Karpas-422 (cell line): ENCODE measurements at places on chromosomes 16 and 17. TPM values are rescaled to one million over a fixed set of nuclear protein-coding genes. Genes with fewer than 3 reads are reported as not detected.

Gene TMEM98
- total RNA-seq = not detected in 2 replicates

Gene KCNJ16
- total RNA-seq = not detected in 2 replicates

Gene HNF1B
- total RNA-seq = not detected in 2 replicates

Gene C1QTNF8
- total RNA-seq = not detected in 2 replicates

Gene HOXB1
- total RNA-seq = not detected in 2 replicates

Gene GAS7
- 79.9 and 80.1 TPM in 2 replicates for total RNA-seq

Gene PRRT2
- 0.87 and 3.5 TPM in 2 replicates for total RNA-seq

Gene MYL11
- not detected in 2 replicates for total RNA-seq

Gene NPIPB6
- 0.47 and 8.3 TPM in 2 replicates for total RNA-seq

Gene TLCD3B
- 1.0 TPM in 1 of 2 replicates, not detected in the other for total RNA-seq

Gene SPATA32
- total RNA-seq = not detected in 2 replicates

Gene PRR29
- not detected in 2 replicates for total RNA-seq

Gene BRIP1
- 8.5 and 12.6 TPM in 2 replicates for total RNA-seq

- no peak for DNase-seq
Observed at GRCh38 chr17:34393401-34393800, 30.4 kb upstream of the CCL1 start.

GRCh38 chr17:40338941-40339649, 25.4 kb downstream of the GJD3 start:
- no peak for DNase-seq

- no peak for DNase-seq
Observed at GRCh38 chr16:53018834-53019416, 33.8 kb downstream of the CHD9NB start.

DNA sequence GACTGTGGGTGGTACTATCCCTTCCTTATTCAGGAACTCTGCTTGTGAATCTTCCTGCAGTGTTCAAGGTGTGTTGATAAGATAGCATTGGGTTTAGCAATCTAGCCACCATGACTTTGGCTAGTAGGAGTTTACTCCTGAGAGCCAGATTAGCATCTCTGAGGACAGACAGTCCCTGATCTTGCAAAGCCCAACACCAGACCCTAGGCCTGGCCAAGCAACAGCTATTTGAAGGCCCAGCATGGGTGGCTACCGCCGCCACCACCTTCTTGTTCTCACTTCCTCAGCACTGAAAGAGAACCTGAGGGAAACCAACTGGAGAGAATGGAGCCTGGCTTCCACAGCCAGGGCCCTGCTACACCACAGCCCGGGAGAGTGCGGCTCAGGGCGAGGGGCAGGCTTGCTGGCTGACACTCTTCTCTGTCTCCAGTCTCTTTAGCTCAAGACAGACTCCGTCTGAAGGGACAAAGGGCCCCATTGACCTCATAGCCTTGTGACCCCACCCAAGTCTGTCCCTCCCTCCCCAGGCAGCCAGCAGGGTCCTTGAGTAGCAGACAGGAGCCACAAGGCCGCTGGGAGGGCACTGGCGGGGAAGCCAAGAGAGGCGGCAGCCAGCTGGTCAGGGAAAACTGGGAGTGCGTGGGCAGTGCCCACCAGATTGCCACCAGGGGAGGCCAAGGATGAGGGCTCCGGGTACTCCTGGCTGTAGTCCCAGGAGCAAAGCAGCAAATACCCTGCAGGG, 10.9 kb upstream of the ARHGAP23 start:
- DNase-seq = no peak

- DNase-seq = no peak
Observed at GRCh38 chr16:84547546-84548061, 43.1 kb upstream of the MEAK7 start.

GRCh38 chr16:56988161-56988947, 1.0 kb upstream of the NLRC5 start:
- no peak for DNase-seq

DNA sequence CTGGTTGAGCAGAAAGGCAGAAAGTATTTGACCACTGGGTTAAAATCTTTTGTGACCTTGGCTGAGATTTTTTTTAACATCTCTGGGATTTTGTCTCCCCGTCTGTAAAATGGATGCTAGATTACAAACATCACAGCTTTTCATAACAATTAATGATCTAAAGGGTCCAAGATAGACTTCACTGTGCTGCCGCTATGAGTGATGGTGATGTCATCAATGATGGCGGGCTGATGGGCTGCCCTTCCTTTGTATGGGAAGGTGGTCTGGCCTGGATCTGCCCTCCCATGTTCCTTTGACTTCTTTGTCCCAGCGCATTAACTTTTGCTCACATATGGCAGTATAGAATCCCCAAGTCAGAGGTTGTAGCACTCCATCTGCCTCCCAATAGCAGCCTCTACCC, 116.7 kb downstream of the IRX5 start:
- DNase-seq = no peak

- DNase-seq = no peak
Observed at GRCh38 chr16:73563709-73564108, 515.8 kb upstream of the ZFHX3 start.

GRCh38 chr17:6856051-6856450, 24.5 kb upstream of the TEKT1 start:
- no peak for DNase-seq

DNA sequence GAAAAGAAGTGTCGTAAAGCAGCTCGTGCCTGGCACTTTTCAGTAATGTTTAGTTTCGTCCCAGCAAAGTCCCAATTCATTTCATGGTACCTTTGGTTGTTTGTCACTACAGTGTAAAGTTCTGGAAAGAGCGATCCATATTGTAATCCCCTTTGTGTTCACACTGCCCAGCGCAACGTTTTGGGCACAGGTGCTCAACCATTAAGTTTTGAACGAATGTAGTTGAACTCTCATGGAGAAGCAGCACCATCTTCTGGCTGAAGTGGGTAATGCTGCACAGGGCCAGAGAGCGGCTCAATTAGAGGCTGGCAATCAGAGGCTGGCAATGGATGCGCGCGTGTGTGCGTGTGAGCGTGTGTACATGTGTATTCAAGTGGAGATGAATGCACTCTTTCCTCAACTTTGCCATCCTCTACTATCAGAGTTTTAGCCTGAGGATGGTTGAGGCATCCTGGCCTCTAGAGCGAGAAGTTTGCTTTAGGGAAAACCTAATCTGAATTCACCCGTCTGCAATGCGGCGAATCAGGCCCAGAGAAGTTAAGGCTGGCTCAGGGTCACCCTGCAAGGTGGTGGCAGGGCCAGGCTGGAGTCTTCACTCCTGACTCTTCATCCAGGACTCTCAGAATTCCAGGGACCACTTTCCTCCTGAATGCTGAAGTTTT, 29.9 kb downstream of the DYNLL2 start:
- peak; percentile 91 for DNase-seq

GRCh38 chr17:9266697-9267117, 245.4 kb downstream of the NTN1 start:
- no peak for DNase-seq

DNA sequence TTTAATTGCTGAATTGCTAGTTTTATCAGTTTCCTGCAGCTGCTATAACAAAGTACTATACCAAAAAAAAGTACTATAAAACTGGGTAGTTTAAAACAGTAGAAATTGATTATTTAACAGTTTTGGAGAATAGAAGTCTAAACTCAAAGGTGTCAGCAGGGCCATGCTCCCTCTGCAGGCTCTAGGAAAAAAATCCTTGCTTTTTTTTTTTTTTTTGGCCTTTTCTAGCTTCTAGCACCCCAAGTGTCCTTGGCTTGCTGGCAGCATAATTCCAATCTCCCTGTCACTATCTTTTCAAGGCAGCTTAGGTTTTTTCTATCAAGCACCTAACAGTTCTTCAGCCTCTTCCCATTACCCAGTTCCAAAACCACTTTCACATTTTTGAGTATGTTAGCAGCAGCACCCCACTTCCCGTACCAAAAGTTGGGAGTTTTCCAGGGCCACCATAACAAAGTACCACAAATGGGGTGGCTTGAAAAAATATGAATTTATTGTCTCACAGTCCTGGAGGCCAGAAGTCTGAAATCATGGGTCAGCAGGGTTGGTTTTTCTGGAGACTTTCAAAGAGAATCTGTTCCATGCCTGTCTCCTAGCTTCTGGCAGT, 37.4 kb downstream of the BPTF start:
- no peak for DNase-seq

DNA sequence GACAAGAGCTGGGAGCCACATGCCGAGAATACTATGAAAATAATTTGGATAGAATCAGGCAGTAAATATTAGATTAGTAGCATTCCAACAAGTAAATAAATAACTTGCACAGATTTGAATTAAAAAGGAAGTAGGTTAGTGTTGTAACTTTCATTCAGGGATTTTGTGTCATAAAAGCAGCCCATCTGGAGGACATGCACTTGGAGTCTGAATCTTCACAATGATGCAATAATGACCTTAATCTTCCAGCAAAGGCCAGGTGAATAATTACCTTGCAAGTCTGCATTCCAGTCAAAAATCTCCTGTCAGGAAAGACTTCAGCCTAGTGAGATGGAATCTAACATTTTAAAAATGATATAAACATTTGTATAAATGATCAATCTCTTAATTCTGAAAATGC, 518.1 kb downstream of the KCNJ2 start:
- no peak for DNase-seq

DNA sequence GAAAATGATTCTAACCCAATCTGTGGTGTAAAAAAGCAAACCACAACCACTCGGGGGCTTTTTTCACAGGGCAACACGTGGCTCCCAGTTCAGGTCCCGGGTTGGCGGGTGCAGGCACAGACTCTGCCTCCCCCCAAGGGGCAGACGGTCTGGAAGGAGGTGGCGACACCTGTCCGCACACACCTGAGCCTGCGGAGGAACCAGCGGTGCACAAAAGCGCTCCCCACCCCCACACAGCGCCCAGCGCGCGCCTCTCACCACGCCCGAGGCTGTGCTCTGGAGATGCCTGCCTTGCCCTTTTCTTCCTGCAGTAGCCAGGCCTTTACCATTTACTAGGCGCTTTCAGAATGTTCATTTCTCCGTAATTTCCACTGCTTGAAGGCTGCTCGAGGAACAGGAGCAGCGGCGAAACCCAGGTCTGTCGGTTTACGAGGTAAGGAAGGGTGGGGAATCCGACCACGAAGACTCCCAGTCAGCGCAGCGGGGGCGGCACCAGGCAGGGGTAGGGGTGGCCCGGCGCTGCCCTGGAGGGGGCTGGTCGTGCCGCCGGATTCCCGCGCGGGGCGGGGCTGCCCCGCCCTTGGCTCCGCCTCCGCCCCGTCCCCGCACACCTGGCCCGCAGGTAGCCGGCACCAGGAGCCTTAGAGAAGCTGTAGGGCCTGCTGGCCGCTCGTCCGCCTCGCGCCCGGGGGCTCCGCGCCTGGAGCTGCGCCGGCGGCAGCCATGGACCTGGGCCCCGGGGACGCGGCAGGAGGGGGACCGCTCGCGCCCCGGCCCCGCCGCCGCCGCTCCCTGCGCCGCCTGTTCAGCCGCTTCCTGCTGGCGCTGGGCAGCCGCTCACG, at the start of gene USP43:
TSS of gene USP43 (plus strand) at position 608 of the 842 bp plus-strand sequence. CDS start at position 724, 116 bp downstream.
- no peak for DNase-seq

- DNase-seq = no peak
Observed at GRCh38 chr17:36879027-36879426, 58.2 kb upstream of the LHX1 start.

- DNase-seq = no peak
Observed at GRCh38 chr17:71866095-71866494, 254.7 kb upstream of the SOX9 start.

DNA sequence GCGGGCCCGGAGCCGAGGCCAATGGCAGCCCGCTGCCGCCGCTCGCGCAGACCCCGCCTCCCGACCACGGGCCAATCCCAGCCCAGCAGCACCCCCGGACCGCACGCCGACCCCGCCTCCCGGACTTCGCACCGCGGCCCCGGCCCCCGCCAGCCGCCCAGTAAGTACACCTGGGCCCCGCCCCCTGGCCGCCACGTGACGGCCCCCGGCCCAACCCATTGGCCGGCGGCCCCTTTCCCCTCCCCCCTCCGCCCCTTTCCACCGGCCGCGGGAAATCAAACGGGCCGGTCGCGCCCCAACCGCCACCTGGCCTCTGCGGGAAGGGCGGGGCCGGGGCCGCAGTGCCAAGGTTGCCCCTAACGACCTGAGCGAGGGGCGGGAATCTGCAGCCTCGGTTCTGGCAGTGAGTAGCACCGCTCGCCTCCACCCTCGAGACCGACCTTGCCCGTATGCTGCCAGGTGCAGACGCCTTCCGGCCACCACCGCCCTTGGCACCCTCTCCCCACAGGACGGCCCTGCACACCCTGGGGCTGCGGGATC, at the start of gene YBX2:
TSS of gene YBX2 (minus strand) at position 26 of the 540 bp plus-strand sequence. CDS start 139 bp downstream, outside the sequence.
- DNase-seq = peak; percentile 46

DNA sequence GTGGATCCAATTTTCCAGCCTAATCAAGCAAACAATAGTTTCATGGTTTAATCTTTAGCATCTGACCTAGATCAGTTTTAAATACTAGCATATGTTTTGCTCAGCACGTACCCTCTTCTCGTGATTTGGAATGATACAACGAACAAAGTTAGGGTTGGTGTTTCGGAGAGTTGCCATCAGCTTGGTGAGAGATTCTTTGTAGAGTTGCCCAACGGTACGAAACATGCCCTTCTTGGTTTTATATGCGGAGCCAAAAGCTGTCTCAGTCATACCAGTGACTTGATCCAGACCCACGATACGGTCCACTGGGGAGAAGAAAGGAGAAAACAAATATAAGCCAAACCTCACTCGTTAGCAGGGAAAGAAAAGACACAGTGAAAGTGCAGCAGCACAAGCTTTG, 85.3 kb downstream of the NDEL1 start:
- no peak for DNase-seq

DNA sequence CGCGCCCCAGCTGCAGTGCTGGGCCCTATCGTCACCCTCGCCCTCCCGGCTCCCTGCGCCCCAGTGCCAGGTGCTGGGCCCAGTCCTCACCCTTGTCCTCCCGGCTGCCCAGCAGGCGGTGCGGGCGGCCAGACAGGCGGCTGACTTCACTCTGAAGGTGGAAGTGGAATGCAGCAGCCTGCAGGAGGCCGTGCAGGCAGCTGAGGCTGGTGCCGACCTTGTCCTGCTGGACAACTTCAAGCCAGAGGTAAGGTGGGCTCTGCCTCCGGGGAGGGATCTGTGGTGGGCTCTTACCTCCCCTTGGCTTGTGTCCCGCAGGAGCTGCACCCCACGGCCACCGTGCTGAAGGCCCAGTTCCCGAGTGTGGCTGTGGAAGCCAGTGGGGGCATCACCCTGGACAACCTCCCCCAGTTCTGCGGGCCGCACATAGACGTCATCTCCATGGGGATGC, 17.9 kb downstream of the QPRT start:
- no peak for DNase-seq

DNA sequence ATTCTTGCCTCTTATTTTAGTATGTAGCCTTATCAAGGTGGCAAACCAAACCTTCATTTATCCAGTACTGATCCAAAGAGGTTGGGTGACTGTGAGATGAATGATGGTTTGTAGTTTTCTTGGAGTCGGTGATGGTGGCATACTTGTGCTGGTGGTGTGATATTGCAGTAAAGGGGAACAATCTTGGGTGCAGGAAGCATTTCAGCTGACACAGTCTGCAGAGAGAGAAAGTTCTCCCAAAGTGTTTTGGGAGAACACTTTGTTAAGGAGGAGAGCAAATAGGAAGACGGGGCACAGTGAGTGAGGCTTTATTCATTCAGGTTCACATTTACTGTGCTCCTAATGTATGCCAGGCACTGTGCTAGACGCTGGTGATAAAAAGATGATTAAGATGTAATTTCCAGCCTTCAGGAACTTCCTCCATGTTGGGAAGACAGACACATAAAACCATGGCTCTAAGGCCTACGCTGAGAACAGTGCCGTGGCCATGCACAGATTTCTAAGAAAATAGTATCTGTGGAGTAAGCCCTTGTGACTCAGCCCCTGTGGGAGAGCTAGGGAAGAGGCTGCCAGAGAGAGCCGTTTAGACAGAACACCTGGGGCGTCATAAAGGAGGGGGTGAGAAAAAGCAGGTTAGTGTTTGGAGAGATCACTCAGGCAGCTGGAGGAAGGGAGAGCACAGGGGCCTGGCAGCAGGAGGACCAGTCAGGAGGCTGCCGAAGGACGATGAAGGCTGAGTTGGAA, 13.8 kb downstream of the HEATR3 start:
- no peak for DNase-seq
